Non-pigmented ciliary epithelial cell (primary cell): ENCODE measurements at places on chromosomes 13 and 19.

DNA sequence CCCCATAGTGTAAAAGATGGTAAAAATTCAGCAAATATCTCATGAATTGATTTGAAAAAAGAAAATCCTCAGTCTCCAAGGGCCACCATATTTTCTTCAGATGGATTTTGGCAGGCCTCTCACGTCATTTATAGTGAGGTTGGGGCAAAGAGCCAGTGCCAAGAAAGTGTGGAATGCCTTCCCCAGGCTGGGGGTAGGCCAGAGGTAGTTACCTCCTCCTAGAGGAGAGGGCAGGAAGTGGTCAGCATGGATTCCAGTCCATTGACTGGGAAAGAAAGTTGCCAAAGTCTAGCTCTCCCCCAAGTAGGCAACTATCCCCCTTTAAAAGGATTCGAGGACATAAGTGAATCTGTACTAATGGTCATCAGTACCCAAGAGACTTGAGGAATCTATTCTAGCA is 68.4 kb upstream of the KCTD4 start:
- DNase-seq = no peak

GRCh38 chr19:18373892-18374629 is 11.9 kb upstream of the GDF15 start:
- DNase-seq = peak; percentile 96

- peak; percentile 83 for DNase-seq
Observed at GRCh38 chr13:44267980-44268379, 105.6 kb upstream of the SERP2 start.

DNA sequence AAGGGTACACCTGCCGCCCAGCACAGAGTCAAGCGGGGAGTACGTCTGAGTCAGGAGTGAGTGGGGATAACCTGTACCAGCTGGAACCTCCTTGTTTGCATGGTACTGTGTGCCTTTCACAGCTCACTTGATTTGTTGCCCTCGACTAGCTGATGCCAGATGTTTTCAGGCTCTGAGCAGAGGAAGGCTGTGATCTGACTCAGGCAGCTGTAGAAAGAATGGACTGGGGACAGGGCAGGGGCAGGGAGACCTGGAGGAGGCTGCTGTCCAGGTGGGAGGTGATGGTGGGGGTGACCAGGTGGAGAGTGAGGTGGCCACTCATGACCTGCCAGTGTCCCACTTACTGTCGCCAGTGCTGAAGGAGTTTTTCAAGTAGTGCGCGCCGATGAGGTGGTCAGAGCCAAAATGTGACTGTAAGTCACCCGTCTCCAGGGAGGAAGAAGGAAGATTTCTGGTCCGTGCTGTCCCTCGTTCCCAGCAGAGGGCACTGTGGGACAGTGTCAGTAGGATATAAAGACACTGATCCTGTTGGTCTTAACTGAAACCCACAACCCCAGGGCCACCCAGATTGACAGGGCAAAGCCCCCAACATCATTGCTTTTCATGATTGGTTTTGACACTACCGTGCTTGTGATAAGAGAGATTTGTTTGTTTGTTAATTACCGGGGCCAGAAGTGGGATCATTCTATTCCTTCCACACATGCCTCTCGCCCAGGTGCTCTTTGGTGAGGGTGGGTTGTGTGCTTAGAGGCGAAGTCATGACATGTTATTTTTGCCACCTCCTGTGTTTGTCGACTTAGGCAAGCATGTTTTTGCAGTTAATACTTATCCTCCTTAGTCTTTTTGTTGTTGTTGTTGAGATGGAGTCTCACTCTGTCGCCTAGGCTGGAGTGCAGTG is 128.4 kb downstream of the DPF1 start:
- DNase-seq = peak; percentile 30

DNA sequence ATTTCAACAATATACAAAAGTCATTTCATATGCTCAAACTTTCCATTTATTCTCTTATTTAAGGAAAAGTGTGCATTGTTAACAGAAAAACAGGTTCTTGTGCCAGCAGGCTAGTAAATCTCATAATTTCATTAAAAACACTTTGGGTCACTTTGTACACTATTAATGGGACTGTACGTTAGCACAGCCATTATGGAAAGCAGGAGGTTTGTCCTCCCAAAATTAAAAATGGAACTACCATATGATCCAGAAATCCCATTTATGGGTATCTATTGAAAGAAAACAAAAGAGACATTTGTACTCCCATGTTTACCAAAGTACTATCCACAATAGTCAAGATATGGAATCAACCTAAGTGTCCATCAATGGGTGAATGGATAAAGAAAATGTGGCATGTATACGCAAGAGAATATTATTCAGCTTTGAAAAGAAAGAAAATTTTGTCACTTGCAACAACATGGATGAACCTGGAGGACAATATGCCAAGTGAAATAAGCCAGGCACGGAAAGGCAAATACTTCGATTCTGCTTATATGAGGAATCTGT is 8.4 kb upstream of the SIGLEC6 start:
- no peak for DNase-seq

DNA sequence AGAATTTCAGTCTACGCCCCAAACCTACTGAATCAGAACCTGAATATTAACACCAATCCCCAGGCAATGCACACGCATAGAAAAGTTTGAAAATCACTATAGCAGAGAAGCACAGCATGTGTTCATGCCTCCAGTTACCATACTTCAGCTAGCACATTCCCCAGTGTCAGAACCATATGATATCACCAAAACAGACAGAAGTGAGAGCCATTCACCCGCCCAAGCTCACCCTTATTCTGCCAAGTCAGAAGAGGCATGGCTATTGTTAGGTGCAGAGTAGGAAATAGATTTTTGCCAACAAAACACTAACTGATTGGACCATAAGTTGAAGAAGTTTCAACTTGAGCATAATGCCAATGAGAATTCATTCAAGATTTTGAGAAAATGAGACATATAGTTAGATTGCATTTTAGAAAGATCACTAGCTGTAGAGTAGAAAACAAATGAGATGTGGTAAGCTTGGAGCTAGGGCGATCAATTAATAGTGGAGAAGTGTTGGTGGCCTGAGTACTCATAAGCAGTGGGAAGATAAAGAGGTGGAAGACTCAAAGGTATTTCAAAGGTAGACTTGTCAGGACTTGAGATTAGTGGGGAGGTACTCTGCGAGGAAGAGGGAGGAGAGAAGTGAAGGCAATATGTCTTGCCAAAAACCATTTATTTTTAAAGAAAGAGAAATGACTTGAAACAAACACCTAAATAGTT is 492.4 kb downstream of the SUCLA2 start:
- no peak for DNase-seq

GRCh38 chr19:1471010-1471514 is 8.0 kb downstream of the C19orf25 start:
- no peak for DNase-seq

- no peak for DNase-seq
Observed at GRCh38 chr19:48716562-48717291, 2.8 kb downstream of the MAMSTR start.

GRCh38 chr13:35917942-35918645 is 213.1 kb downstream of the DCLK1 start:
- DNase-seq = no peak

DNA sequence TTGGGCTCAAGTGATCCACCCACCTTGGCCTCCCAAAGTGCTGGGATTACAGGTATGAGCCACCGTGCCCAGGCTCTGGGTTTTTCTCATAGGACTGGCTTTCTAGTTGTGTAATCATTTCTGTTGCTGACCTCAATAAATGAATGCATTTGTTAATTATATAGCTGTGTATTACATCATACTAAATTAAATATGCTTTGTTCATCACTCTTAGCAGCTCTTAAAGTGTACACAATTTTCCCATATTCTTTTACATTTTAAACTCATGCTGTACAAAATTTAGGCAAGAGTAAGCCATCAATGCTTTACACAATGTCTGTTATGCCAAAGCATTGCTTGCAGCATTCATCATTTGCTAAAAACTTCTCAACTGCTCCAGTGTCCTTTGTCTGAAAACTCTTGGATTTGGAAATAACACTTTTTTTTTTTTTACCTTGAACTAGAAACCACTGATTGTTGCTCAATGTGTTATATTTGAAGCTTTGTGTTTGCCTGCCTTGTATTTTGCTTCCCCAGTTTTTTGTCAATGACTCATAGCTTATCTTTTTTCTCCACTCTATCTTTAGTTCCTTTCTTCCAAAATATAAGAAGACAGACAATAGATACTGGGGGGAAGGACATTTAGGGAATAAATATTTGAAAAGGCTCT is 31.4 kb downstream of the CCDC122 start:
- no peak for DNase-seq

GRCh38 chr13:23763318-23763717 is 125.9 kb downstream of the MIPEP start:
- no peak for DNase-seq

DNA sequence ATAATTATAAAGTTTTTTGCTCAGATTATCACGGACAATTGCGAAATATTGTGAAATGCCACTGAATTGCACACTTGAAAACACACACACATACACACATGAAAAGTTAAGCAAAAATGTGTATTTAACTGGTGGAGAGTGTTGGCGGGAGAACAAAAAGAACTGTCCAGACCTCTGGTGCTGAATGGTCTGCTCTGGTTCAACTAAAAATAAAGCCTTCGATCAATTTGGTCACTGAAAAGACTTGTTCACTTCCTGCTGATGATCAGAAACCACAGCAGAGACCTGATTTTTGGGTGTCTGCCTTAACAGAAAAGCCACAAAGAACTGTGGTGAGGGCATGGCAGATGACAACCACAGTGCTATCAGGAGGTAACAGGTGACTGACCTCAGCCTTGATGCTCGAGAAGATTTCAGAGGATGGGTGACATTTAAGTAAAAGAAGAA is 4.0 kb upstream of the IGFL1 start:
- DNase-seq = no peak

- no peak for DNase-seq
Observed at GRCh38 chr19:1400281-1401137, 833 bp downstream of the GAMT start.

DNA sequence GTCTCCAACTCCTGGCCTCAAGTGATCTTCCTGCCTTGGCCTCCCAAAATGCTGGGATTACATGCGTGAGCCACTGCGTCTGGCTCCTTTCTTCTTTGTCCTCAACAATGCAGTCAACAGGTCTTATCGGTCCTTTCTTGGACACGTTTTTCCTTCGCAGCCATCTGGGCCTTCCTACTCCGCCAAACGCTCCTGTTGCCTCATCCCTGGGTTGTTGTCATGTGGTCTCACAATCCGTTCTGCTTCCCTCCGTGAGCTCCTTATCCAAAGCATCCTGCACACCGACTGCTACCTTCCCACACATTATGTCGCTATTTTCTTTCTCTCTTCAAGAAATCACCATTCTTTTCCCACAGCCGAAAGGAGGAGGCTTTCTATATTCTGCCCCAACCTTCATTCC is 306.8 kb downstream of the DCLK1 start:
- DNase-seq = no peak

GRCh38 chr19:45340232-45340898 is at the start of gene KLC3:
Gene KLC3, plus strand, starts transcription at chr19:45340750. Its CDS starts 4,792 bp downstream, at chr19:45345542.
- DNase-seq = no peak

- no peak for DNase-seq
Observed at GRCh38 chr13:94709001-94709834, 3.1 kb downstream of the SOX21 start.

- no peak for DNase-seq
Observed at GRCh38 chr13:106609116-106609515, 41.2 kb upstream of the ARGLU1 start.

- no peak for DNase-seq
Observed at GRCh38 chr19:1616396-1616795, 11.1 kb upstream of the UQCR11 start.

- no peak for DNase-seq
Observed at GRCh38 chr19:8340341-8341096, 2.5 kb downstream of the KANK3 start.

GRCh38 chr13:53074114-53074513 is 45.5 kb downstream of the OLFM4 start:
- no peak for DNase-seq

GRCh38 chr19:10279737-10280442 is 6.9 kb upstream of the ICAM4 start:
- no peak for DNase-seq

DNA sequence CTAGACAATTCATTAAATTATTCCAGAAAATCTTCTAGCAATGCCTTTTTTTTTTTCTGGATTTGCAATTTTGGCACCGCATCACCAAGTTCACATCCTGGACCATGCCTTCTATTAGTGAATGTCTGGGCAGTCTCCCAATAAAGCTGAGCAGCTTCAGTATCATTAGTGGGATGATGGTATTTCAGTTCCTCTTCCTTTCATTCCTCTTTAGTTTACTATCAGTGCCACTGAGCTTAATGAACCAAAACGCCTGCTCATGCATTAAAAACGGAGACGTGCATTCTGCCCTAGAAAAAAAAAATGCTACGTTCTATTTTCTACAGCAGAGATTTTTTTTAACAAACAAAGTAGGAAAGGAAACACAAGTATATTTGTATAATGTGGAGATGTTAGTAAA is 343.0 kb downstream of the PCDH9 start:
- no peak for DNase-seq

DNA sequence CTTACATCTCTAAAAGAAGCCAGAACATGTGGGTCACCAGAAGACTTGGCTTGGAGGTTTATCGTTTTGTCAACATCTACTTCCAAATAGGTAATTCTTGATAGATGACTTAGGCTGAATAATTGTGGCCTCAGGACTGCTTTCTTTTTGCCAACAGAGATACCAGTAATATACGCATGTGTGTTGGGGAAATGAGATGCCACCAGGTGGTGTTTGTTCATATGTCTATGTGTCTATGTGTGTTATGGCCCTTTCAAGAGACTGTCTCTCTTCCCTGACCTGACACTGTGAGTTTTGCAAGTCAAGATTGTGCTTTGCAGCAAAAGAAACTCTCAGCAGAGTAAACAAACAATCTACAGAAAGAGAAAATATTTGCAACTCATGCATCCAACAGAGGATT is 31.6 kb upstream of the METTL21C start:
- no peak for DNase-seq

- no peak for DNase-seq
Observed at GRCh38 chr13:103291798-103292572, 225.8 kb upstream of the SLC10A2 start.

GRCh38 chr19:54158812-54159351 is 639 bp downstream of the LENG1 start:
- DNase-seq = no peak

DNA sequence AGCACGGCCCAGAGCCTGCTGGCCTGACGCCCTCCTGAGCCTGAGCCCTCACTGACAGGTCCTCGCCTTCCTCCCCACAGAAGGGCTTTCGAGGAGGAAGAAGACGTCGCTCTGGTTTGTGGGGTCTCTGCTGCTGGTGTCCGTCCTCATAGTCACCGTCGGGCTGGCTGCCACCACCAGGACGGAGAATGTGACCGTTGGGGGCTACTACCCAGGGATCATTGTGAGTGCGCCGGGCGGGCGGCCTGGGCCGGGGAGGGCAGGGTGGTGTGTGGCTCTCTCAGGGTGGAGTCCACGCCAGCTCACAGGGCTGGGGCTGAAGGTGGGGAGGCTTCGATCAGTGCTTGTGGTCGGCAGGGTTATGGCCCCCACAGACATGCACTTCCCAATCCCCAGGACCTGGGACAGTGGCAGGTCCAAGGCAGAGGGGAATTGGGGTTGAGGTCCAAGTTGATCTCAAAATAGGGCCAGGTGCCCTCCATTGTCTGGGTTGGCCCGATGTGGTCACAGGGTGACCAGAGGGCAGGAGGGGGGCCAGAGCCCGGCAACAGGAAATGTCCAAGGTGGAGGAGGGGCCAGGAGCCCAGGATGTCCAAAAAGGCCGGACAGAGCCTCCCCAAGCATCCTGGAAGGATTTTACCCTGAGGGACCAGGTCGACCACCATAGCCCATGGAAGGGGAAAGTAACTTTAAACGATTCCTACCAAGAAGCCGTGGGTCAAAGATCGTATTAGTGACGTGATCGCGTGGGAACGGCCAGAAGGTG is 7.2 kb downstream of the TMEM255B start:
- no peak for DNase-seq
